Naive thymus-derived CD8-positive, alpha-beta T cell (primary cell): ENCODE measurements at places on chromosomes 7 and 10. TPM values are rescaled to one million over a fixed set of nuclear protein-coding genes. Genes with fewer than 3 reads are reported as not detected.

GRCh38 chr10:51074238-51075028, at the start of gene PRKG1:
Gene PRKG1 (plus strand): TSS chr10:51074487.
- no peak for DNase-seq

DNA sequence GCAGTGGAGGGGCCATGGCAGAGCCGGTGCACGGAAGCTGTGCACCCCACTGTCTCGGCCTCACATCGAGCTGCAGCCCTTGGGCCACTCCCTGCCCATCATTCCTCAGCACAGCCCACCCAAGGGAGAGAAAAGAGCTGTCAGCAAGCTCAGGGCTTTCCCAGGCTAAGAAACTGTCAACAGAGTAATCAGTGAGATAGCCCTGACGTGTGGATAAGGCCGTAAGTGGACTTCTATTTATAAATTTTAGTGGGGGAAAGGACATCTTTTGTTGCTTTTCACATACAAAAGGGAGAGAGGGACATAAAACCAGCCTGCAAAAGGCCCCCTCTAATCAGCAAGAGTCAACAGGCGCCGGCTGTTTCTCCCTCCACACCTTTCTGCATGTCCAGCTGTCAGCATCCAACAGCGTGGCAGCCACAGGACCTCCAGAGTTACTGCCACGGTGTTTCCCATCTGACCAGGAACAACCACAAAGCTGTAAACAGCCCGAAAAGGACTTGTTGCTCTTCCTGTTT, 56.8 kb upstream of the DDC start:
- DNase-seq = no peak

DNA sequence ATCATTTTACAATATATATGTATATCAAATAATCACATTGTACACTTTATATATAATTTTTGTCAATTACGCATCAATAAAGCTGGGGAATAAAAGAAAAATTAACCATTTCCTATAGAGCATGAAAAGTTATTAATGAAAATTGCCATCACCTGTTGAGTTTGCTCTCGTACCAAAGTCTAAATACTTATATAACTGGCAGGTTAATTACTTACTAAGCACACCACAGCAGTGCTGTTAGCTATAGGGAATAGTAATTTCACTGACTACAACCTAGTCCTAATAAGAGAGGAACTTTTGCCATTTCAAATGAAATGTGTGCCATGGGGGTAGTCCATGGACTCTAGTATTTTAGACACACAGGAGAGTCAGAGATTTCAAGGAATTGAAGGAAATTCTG, 176.9 kb upstream of the COL1A2 start:
- no peak for DNase-seq

The AKR1D1 gene
- not detected for polyA plus RNA-seq

The SLC26A4 gene
- not detected for polyA plus RNA-seq

The FXYD4 gene
- not detected for polyA plus RNA-seq

The CLDN4 gene
- polyA plus RNA-seq = not detected

The OR9A2 gene
- not detected for polyA plus RNA-seq

- no peak for DNase-seq
Measured at GRCh38 chr7:133364959-133365690, 112.2 kb downstream of the EXOC4 start.

DNA sequence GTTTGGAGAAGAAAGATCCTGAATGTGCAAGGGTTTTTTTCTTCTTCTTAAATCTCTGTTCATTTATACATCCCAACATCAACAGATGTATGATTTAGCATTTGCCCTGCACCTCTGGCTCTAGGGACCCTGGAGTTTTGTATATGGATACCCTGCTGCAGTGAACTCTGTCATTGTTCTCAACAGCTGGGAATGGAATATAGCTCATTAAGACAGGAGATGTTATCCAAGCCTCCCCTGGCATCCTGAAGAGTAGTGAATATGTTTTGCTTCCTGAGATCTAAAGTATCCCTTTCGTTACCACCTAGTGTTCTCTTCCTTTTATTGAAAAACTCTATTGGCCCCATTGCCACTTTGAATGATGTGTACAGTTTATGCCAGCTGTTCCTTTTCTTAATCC, 275.9 kb downstream of the EXOC4 start:
- DNase-seq = no peak

- DNase-seq = no peak
Measured at GRCh38 chr7:106462365-106462859, 177.6 kb upstream of the NAMPT start.

The ACSM6 gene
- polyA plus RNA-seq = not detected

- DNase-seq = no peak
Measured at GRCh38 chr10:128061306-128062300, 64.6 kb downstream of the MKI67 start.

GRCh38 chr7:84176716-84177115, 17.9 kb downstream of the SEMA3A start:
- no peak for DNase-seq

DNA sequence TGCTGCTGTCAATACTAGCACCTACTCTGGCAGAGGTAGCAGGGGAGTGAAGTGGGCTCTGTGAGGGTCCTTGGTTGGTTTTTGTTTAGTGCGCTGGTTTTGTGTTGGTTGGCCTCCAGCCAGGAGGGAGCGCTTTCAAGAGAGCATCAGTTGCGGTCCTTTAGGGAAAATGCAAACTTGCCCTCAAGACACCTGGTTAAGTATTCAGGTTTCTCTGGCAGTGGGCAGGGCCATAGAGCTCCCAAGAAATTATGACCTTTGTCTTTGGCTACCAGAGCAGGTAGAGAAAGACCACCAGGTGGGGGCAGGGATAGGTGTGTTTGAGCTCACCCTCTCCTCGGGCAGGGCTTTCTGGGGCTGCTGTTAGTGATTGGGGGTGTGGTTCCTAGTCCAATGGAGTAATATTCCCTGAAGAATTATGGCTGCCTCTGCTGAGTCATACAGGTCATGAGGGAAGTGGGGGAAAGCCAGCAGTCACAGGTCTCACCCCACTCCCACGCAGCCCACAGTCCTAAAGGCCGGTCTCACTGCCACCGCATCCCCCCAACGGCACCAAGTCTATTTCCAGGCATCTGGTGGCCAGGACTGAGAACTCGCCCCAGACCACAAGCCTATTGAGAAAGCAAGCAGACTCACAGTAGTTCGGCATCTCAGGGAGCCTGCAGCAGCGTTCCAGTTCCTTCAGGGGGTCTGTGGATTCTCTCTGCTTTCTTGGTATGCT, 280.5 kb downstream of the SFMBT2 start:
- DNase-seq = no peak

DNA sequence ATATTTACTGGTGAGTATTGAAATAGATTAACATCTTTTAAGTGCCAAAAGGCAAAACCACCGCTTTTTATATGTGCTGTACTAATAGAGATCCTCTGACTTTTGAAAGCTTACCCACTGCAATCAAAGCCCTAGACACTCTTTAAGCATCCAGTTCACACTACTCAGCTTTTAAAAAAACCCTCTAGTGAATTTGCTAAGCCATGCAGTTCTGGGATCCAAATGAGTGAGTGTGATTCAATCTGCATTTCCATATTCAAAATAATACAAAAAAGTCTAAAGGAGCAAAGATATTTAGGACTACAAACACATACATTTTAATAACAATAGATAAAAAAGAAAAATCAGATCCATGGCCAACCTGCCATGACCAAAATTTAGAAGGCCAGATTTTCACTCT, 288.2 kb downstream of the MAGI2 start:
- no peak for DNase-seq

DNA sequence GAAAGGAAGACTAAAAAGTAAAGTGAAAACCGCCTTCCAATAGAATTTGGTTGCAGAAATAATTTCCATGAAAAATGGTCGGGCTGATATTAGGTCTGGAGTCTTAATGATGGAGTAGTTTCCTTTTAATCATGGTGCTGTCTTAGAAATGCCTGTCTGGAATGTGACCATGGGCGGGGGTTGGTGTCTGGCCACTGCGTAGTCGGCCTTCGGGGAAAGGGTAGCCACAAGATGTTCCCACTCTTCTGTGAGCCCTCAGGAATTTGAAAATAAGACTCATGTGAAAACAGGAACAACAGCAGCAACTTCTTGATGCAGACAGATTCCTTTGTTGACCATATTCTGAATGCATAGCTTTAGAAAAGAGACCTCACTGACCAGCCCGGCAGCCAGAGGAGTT, 176.8 kb downstream of the KIAA1217 start:
- no peak for DNase-seq

DNA sequence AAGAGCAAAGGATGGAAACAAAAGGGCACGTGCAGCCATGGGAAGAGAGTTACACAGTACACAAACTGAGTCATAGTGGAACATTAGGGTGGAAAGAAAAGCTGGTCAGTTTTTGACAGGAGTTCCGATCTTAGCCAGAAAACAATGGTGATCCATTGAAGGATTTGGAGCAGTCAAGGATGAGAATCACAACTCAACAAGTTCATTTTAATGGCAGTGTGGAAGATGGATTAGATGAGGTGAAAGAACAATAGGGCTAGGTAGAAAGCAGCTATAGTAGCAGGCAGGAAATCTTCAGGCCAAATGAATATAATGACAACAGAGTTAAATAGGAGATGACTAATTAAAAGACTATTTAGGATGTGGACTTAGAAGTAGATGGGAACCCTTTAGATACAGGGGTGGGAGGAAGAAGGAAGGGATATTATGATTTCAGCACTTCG, 136.3 kb downstream of the DOCK4 start:
- no peak for DNase-seq

- no peak for DNase-seq
Measured at GRCh38 chr7:92547579-92547978, 19.0 kb downstream of the RBM48 start.

DNA sequence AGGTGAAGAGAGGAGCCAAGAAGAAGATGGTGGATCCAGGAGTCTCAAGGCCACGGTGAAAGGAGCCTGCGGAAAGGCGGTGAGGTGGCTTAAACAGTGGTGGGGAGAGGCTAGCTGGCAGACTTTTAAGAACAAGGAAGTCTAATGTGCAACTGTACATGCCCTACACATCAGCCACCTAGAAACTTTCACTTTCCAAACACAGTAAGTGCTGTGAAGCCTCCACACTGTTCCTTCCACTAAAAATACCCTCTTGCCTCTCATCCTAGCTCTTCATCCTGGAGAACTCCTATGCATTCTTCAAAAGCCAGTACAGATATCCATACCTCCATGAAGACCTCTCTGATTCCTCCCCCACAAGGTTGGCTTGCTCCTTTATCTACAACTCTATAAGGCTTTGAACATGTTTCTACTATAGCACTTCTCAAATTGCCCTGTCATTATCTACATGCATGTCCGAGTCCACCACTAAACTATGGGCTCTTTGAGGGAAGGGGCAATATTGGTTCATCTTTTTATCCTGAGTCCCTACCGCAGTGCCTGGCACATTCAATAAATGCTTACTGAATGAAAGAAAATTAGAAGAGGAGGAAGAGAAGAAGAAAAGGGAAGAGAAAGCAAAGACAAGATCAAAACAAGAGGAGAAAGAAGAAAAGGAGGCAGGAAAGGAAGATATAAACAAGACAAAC, 54.2 kb downstream of the DNAJC12 start:
- no peak for DNase-seq

DNA sequence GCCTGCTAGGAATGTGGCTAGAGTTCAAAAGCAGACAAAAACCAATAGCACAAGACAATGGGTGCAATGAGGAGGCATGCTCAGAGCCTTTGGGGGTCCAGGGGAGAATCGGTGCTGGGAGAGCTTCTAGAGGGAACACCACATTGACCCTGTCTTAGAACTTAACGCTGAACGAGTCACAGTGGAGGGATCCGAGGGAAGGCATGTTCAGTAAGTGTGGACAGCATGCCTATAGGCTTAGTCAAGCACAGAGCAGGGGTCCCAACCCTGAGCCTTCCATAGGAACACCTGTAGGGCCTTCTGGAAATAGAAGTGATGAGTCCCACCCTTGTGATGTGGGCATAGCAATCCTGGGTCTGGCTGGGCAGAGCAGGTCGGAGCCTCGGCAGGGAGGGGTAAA, 148.7 kb downstream of the PKD1L1 start:
- DNase-seq = no peak

- DNase-seq = no peak
Measured at GRCh38 chr7:64849250-64849923, 53.7 kb upstream of the ZNF273 start.

The EPO gene
- not detected for polyA plus RNA-seq

- no peak for DNase-seq
Measured at GRCh38 chr10:119353421-119353820, 146.1 kb downstream of the GRK5 start.

- no peak for DNase-seq
Measured at GRCh38 chr7:36659172-36659516, 65.2 kb downstream of the AOAH start.

DNA sequence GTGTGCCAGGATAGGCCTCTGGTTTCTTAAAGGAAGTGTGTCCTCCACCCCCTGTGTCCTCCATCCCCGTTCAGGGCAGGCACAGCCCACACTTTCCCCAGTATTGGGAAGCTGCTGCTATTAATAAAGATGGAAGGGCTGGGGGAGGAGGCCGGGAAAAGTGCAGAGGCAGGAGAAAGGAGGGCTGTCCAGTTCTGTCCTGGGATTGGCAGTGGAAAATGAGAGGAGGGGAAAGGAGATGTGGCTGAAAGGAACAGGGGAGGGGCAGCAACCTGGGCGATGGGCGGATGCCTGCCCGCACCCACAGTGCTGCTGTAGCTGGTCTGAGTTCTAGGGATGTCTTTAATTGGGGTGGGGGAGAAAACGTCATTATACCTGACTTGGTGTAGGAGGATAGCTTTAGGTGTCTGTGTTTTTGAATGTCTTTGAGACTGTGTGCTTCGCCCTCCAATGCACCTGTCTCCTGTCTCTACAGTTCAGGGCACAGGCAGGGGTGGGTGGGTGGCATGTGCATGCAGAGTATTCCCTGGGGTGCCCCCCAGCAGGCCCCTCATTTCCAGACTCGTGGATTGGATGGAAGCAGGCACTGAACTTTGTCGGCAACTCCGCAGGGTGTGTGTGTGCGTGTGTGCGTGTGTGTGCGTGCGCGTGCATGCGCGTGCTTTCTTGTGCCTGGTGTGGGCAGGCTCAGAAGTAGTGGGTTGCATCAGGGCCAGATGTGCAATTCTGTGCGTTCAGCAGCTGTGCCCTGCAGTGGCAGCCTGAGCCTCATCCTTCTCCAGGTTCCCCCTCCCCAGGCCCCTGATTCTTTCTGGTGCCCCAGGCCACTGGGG, 2.5 kb downstream of the TRIM8 start:
- peak; percentile 61 for DNase-seq
